Adrenal gland (tissue), 19 donors: ENCODE measurements at places on chromosomes 4 and X. TPM values are rescaled to one million over a fixed set of nuclear protein-coding genes. Genes with fewer than 3 reads are reported as not detected.

FAM149A gene
- 2.1 TPM for total RNA-seq

DNA sequence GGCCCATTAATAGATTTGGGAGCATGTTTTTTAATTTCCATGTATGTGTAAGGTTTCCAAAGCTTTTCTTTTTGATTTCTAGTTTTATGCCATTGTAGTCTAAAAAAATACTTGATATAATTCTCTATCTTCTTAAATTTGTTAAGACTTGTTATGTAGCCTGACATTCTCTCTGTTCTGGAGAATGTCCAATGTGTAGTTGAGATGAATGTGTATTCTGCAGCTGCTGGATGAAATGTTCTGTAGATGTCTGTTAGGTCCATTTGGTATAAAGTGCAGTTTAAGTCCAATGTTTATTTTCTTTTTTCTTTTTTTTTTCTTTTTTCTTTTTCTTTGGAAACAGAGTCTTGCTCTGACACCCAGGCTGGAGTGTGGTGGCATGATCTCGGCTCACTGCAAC, 378.5 kb upstream of the MAD2L1 start:
- no peak for DNase-seq

ABLIM2 gene
- 13.9 TPM for total RNA-seq

- no peak for DNase-seq
Measured at GRCh38 chr4:98518559-98519267, 139.7 kb downstream of the TSPAN5 start.

GRCh38 chr4:3745886-3746656, 20.1 kb upstream of the ADRA2C start:
- DNase-seq: no peak
